Stimulated activated CD4-positive, alpha-beta T cell treated with anti-CD3 and anti-CD28 coated beads, Interleukin-1b, Interleukin-23, amount 100 ng/mL, for 48 hours (primary cell): ENCODE measurements at places on chromosomes 12 and 14.

- no peak for DNase-seq
These were observed 21.1 kb upstream of the SCARB1 start for GRCh38 chr12:124884587-124885438.

DNA sequence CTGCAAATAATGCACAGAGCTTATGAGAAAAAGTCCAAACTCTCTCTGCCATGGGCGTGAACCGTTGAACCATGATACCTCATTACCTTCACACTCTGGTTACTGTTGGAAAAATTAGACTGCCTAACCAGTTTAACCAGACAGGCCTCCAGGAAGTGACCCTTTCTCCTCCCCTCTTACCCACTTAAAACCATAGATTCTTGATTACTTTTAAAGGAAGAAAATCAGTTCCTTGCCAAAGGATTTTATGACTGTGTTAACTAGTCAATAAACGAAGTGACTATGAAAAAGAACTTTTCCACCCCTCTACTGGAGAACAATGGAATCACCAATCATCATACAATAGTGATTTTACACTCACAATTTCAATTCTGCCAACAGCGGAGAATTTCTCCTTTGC lies 254.0 kb upstream of the ATP2B1 start:
- DNase-seq: no peak

DNA sequence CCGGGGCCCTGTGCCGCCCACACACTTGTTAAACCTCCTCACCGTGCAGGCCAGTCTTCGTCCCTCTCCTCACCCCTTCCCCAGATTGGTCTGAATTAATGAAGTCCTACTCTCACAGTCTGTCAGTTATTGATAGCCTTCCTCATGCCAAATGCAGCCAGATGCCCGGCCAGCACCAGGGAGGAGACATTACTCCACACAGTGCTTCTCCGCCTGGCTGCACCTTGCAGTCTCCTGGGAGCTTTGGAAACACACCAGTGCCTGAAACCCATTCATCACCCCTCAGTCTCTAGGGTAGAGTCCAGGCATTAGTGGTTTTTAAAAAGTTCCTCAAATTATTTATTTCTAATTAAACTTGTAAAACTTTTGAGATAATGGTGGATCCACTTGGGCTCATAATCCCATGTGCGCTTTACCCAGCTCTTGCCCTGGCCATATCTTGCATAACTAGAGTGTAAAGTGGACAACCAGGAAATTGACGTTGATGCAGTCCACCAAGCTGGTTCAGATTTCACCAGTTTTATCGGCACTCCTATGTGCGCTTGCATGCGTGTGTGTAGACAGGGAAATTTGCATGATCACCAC lies 38.2 kb upstream of the TSPAN9 start:
- DNase-seq: no peak

GRCh38 chr14:49584058-49584457 lies 2.1 kb downstream of the RPS29 start:
- DNase-seq: no peak

DNA sequence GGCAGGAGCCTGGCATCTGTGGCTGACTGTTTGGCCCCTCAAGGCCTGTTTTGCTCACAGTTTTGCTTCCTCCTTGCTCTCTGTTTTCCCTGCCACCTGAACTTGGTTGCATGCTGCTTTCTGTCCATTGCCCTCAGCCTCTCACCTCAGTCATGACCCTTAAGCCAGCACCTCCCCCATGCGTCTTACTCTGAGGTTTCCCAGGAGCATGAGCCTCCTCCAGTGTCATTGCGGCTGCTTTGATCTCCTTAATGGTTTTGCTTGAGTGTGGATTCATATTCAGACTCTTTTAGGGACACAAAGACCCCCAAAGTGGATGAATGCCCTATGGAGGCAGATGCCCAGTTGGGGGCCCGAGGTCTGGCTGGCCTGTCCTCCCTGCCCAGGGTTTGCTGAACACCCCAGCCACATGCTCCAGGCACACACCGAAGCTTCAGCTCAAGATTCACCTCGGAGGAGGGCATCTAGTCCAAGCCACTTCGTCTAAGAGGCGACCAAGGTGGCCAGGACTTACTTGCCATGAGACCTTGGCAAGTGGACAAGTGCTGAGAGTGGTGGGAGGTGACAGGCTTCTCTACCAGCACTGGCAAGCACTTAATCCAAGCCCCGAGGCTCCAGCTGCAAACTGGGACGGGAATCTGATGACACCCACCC lies 95.4 kb upstream of the DIO3 start:
- DNase-seq: no peak

GRCh38 chr12:109359131-109359690 lies 11.5 kb downstream of the MYO1H start:
- DNase-seq: no peak

- no peak for DNase-seq
These were observed 18.9 kb downstream of the ABCB9 start for GRCh38 chr12:122947352-122947792.

- DNase-seq: no peak
These were observed 46.2 kb upstream of the MED13L start for GRCh38 chr12:116323406-116324386.

- DNase-seq: no peak
These were observed 55.4 kb downstream of the CCER1 start for GRCh38 chr12:90899456-90900182.

GRCh38 chr12:114638790-114639435 lies 45.1 kb downstream of the TBX3 start:
- DNase-seq: no peak

- DNase-seq: peak; percentile 61
These were observed 80.6 kb downstream of the BTG1 start for GRCh38 chr12:92065018-92065499.

- DNase-seq: no peak
These were observed 4.2 kb downstream of the IFFO1 start for GRCh38 chr12:6551496-6552139.

GRCh38 chr12:48788524-48788853 lies 400 bp downstream of the ADCY6 start:
- DNase-seq: no peak

DNA sequence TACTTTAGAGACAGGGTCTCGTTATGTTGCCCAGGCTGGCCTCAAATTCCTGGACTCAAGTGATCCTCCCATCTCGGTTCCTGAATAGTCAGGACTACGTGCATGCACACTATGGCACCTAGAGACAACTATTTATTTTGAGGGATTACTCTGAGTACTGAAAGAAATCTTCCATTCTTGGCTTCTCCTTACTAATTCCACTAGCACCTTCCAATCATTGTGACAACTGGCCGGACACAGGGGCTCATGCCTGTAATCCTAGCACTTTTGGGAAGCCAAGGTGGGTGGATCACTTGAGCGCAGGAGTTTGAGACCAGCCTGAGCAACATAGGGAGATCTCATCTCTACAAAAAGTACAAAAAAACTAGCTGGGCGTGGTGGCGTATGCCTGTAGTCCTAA lies 42.1 kb upstream of the MTERF2 start:
- no peak for DNase-seq

- no peak for DNase-seq
These were observed 24.0 kb downstream of the CCDC85C start for GRCh38 chr14:99579903-99580571.

GRCh38 chr12:16475521-16475920 lies 128.1 kb downstream of the MGST1 start:
- DNase-seq: no peak

- no peak for DNase-seq
These were observed 63.6 kb downstream of the STXBP6 start for GRCh38 chr14:24986206-24986893.

DNA sequence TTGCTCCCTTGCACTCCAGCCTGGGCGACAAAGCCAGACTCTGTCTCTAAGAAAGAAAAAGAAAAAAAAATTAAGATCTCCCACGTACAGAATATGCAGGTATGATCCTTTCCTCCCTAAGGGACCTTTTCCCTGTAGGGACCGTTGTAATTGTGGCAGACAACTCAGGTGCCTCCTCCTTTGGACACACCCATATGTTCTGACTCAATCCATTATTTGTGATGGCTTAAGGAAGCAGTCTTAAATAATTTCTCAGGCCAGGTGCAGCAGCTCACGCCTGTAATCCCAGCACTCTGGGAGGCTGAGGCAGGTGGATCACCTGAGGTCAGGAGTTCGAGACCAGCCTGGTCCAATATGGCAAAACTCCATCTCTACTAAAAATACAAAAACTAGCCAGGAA lies 53.1 kb downstream of the TMCC3 start:
- DNase-seq: no peak

GRCh38 chr12:10027721-10028120 lies 2.8 kb upstream of the CLEC9A start:
- no peak for DNase-seq

DNA sequence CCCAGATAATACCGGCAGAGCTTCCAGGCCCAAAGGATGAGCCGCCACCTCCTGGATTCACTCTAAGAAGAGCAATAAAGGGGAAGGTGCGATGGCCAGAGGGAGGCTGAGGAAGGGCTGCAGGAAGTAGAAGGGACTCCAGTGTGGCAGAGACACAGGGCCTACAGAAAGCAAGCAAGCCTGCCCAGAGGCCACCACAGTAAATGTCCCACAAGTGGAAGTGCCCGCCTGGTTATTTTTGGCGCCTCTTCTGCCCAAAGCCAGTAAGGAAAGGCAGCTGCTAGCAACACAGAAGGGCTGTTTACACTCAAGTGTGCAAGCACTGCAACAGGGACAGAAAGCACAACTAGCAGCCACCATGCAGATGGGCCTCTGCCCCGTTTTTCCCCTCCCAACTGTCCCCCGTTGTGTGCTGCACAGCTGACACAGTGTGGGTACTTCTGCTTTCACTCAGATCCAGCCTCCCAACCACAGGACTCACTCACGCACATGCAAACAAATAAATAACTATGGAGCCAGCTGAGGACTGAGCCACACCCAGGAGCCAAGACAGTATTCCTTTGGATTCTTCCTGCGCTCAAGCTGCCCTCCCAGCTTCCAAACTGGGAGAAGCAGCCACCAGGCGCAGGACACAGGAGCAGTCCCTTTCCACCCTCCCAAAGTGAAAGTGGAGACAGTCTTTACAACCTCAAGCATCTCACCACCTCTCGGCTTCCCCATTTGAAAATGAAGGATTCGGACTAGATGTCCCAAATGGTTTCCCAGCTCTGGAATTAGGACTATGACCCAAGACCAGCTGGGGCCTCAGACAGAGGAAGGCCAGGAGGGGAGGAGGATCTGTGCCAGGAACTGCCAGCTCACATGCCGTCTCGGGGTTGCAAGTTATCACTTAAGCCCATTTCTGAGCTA lies 40.0 kb upstream of the PNMA1 start:
- DNase-seq: peak; percentile 72

- no peak for DNase-seq
These were observed 171.2 kb downstream of the FOXN3 start for GRCh38 chr14:89245802-89246201.

- DNase-seq: no peak
These were observed 8.0 kb upstream of the RTRAF start for GRCh38 chr14:51981218-51981854.

DNA sequence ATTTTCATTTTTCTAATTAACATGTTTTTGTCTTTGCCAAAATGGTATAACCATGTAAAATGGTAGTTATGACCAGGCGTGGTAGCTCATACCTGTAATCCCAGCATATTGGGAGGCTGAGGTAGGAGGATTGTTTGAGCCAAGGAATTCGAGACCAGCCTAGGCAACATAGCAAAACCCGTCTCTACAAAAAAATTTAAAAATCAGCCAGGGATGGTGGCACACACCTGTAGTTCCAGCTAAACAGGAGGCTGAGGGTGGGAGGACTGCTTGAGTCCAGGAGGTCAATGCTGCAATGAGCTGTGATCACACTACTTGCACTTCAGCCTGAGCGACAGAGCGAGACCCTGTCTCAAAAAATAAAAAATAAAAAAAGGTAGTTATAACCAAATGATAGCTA lies 23.1 kb downstream of the PPTC7 start:
- no peak for DNase-seq

GRCh38 chr14:83918546-83918945 lies 1611.4 kb upstream of the FLRT2 start:
- no peak for DNase-seq

DNA sequence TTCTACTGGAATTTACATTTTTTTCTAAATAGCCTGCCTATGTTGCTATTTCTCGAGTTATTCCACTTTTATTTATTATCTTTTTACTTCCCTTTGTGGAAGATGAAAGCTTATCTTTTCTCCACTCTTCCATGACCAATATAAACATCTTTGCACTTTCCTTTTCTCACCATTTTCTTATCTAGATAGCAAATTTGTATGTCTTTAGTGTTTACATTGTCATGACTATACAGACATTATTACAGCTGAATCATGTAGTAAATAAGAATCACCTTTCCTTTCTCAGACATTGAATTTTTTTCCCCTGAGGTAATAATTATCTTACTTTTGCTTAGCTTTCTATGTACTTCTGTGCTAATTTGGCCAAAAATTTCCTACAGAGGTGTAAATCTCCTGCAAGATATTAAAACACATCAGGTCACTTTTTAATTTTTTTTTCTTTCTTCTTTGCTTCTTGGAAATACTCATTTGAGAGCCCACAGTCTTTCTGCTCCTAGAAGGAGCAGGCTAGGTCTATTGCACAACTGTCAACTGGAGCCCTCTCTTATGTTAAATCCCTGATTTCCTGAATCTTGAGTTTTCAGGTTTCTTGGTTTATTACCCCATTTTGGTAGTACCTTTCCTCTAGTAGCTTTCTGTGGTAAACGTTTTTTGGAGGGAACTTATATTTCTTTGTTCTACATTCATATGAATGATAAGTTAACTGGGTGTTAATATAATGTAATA lies 109.0 kb upstream of the ATP2B1 start:
- DNase-seq: no peak

- no peak for DNase-seq
These were observed 556.9 kb downstream of the SLC16A7 start for GRCh38 chr12:60152756-60153155.

DNA sequence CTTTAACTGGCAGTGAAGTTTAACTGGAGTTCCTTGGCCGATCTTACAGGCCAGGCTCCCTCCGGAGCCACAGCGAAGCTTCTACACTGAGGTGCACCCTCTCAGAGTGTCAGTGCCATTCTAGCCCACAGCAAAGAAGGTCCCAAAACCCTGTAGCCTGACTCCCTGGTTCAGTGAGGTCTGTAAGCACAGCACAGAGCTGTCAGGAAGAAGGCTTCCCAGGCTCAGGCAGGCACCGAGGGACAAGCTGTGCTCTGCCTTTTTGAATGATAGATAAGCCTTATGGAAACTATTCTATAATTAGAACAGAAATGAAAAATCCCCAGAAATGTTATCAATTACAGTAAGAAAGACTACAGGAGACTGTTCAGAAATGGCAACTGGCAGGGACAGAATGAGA lies 40.2 kb downstream of the MOK start:
- no peak for DNase-seq
